ENCODE measurements at places on chromosomes 11 and 22. TPM values are rescaled to one million over a fixed set of nuclear protein-coding genes. Genes with fewer than 3 reads are reported as not detected.

The GAS2 gene
- total RNA-seq: not detected

The LUZP2 gene
- not detected for total RNA-seq

The OR10D3 gene
- not detected for total RNA-seq

The CARD18 gene
- total RNA-seq: not detected

The RAB1B gene
- total RNA-seq: 148 TPM

The HTR3A gene
- 0.12 TPM for total RNA-seq

The CASP1 gene
- not detected for total RNA-seq

The MS4A1 gene
- 0.25 TPM for total RNA-seq

The CHRNA10 gene
- total RNA-seq: 3.0 TPM

The POLR2F gene
- 107 TPM for total RNA-seq

DNA sequence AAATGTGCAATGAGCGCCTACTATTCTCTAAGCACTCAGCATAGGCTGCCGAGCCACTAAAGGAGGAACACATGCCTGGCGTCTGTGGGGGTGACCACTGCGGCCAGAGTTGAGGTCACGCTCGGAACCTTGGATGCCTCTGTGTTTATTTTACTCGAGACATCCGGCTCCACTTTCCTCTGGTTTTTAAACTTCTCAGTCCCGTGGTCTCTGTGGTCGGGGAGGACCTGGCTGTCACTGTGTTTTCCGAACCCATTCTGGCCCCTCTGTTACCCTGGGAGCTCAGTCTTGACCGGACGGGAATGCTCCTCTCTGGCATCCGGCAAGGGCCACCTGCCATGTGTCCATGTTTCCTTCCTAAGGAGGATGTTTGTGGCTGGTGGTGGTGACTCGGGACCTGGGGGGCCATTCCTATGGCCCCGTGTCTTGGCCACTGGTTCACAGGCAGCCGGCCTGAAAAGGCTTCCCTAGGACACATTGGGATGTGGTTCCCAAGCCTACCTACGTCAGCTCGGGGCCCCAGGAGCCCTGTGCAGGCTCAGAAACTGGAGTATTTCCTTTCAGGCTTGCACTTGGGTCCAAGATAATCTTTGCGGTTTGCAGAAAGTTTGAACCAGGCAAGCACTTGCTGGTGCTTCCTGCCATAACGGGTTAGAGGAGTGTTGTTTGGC lies 46.7 kb upstream of the PARVG start:
- no peak for DNase-seq

DNA sequence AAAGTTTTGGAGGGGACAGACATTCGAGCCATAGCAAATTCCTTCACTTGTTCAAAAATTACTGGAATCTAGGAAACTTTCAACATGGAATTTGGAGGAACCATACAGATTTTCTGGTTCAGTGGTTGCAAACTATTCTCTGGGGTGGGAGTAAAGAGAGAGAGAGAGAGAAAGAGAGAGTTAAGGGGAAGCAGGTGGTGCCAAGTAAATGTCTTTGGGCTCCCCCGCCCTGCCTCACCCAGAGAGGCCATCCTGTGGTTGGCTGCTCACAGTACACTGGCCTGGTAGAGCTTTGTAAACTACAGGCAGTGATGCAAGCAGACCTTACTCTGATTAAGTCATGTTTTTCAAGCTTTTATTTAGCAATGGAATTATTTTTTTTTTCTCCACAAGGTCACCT lies 82.6 kb downstream of the ADAMTS15 start:
- DNase-seq: no peak

DNA sequence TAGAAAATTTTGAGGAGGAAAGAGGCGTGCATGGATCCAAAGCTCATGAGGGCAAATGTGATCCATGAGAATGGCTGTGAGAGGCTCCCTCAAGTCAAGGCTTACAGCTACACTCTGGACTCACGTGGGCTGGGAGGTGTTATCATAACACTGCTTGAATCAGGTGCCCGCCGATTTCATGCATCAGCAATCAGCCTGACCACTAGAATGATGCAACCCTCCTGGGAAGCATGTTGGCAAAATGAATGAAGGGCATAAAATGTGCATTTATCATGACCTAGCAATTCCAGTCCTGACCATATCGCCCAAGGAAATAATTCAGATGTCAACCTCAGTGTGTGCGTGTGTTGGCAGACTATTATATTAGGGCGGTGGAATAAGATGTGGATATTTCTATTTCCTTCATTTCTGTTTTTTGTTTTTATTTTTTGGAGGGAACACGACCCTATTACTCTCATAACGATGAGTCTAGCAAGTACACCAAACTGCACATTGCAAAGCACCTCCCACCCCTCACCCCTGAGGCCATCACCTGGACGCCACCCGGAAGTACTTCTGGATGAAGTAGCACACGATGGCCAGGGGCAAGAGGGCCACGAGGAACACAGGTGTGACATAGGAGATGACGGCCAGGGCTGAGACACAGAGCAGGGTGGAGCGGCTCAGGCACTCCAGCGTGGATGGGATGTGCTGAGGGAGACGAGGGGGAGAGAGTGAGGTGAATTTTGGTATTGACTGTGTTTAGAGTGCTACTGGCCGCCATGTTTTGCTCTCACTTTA lies 15.7 kb upstream of the KCNJ11 start:
- no peak for DNase-seq

DNA sequence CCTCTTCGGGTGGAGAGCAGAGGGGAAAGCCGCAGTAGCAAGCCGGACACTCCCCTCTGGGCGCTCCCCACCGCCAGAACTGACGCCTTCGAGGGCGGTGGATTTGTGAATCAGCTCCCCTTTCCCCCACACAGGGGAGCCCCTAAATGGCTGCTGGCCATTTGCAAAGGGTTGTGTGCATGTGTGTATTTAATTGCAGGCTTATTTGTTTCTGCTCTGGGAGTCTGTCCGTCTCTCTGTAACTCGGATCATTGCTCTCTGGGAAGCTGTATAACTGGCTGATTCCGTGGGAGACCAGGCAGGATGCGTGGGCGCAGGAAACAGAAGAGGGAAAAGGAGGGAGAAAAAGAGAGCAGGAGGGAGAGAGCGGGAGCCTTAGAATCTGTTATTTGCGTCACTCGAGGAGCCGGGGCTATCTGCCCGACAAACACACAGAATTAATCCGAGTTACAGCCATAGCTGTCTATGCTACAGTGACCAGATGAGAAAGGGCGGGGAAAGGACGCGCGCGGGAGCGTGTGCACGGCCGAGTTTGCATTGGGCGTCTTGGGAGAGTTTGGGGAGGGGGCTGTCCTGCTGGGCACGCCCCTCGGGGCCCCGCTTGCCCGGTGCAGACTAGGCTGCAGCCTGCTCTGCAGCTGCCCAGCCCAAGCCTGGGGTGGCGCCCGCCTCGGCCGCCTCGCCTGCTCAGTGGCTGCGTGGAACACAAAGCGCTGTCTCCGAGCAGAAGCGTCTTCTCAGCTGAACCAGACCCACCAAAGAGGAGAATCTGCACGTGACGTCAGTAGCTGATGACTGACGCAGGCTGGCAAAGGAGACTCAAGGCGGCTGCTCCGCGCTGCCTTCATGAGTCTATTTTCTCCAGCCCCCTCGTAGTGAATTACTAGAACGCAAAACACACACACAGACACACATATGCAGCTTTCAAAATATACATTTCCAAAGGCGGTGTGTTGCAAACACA lies 105.3 kb upstream of the HSD17B12 start:
- DNase-seq: no peak

DNA sequence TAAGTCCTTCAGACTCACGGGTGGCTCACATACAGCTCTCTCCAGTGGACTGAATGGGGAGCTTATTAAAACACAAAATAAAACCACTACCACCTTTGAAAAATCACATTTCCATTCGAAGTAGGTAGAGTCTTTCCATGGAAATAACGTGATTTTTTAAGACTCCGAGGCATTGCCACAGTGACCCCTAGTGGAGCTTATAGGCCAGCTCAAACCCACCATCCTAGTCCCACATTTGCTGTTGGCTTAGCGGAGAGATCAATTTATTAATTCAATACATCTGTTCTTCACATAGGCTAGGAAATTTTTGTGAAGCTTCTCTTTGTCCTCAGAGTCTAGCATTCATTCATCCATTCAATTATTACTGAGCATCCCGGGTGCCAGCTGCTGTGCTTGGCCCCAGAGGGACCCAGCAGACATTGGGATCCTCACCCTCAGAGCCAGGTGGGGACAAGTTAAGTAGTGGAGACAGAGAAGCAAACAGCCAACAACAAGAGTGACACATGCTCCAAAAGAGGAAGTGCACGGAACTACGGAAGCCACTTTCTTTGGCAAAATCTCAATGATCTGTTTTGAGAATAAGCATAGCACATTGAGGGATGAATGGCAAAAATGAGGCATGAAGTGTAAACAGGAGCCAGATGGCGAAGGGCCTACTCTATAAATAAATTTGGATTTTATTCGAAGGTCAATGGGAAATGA lies 10.2 kb upstream of the P4HA3 start:
- no peak for DNase-seq

GRCh38 chr11:125069796-125070195 lies 6.7 kb downstream of the SLC37A2 start:
- DNase-seq: no peak

GRCh38 chr11:125100136-125100535 lies 11.3 kb downstream of the TMEM218 start:
- DNase-seq: no peak

- no peak for DNase-seq
Measured at GRCh38 chr11:94885581-94885980, 87.8 kb downstream of the CWC15 start.

GRCh38 chr11:120622189-120622875 lies 110.8 kb downstream of the GRIK4 start:
- no peak for DNase-seq

GRCh38 chr11:104652996-104653395 lies 245.3 kb downstream of the CASP12 start:
- DNase-seq: no peak

DNA sequence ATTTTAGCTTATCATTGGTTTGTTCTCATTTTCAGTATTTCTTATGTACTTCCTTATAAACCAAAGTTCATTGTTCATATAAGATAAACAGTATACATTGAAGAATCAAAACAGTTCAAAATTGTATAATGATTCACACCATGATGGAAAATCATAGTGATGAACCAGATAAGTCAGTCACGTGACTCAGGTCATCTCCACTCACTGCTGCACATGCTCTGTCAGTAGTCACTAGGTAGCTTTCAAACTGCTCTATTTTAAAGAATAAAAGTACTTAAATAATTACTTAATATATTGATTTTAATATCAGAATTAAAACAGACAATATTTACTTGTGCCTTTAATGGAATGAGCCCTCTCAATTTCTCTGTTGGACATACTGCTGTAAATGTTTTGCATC lies 37.5 kb downstream of the PDHX start:
- no peak for DNase-seq

- DNase-seq: no peak
Measured at GRCh38 chr11:20131788-20132666, 28.2 kb downstream of the DBX1 start.

DNA sequence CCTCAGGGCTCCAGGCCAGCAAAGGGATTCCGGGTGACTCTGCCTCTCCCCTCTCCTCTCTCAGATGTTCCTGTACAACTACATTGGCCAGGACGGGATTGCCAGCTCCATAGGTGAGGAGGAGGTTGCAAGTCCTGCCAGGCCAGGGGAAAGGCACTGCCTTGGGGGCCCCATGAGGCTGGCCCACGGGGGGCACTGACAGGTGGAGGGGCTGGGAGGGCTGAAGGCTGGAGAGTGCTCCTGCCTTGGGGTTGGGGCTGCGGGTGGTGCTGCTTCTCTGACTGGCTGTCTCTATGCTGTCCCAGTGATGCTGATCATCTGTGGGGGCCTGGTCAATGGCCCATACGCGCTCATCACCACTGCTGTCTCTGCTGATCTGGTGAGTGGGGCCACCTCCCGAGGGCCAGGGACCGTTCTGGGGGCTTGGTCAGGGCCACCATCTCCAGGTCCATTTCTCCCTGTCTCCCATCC lies 21.7 kb downstream of the SLC37A2 start:
- no peak for DNase-seq

All from HCT116 (cell line).